ENCODE measurements at places on chromosomes 4 and X.

DNA sequence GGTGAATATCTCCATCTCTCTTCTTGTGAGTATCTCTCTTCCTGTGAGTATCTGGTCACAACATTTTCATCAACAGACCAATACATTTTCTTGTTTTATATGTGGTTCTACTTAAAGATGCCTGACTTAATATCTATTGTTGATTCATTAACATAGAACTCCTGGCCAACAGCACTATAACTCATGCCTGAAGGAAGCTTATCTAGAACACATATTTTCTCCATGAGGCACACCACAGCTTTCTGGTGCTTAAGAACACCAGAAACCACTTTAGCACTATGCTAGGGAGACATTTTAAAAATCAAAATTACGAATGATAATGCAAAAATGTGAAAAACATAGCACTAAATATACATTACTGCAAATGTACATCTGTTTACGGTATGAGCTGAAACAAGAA lies 190.4 kb downstream of the GABRB1 start:
- DNase-seq = no peak

DNA sequence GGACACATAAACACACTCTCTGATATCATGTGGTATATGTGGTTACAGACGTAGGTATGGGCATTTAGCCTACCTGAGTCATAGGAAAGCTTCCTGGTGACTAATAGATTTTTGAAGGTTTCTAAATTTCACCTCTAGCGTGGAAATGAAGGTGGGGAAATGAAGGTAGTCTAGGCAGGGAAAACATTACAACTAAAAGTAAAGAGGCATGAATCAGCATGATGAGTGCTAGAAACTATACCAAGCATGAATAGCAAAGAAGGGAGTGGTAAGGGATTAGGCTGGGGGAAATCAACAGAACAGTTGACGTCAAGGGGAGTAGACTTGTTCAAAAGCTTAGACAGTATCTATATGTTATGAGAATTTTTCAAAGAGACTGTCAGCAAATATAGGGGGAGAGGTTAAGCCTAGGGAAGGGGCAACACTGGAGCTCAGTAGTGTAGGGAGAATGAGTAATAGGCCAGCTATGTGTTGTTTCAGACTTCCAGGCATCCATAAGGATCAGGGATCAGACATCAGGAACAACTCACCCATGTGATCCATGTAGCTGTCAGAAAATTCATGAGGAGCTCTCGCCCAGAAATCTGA lies 279.3 kb upstream of the DIPK2B start:
- no peak for DNase-seq

GRCh38 chrX:154378059-154378798 lies 866 bp upstream of the EMD start:
- no peak for DNase-seq

DNA sequence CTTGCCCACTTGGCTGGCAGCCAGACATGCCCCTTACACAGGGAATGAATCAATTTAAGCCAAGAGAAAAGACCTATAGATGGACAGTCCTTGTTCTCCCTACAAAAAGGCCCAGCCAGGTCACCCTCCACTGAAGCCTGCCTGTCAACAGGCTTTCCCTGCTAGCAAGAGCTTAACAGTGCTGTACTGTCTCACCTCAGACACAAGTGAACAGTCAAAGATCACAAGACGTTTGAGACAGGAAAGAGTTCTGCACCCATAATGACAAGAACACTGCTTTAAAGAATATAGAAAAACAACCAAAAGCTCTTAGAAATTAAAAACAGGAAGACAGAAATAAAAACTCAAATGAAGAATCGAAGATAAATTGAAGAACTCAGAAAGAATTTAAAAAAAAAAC lies 4.6 kb downstream of the RNF175 start:
- DNase-seq = no peak

GRCh38 chr4:102022343-102022742 lies 231.8 kb downstream of the BANK1 start:
- no peak for DNase-seq

DNA sequence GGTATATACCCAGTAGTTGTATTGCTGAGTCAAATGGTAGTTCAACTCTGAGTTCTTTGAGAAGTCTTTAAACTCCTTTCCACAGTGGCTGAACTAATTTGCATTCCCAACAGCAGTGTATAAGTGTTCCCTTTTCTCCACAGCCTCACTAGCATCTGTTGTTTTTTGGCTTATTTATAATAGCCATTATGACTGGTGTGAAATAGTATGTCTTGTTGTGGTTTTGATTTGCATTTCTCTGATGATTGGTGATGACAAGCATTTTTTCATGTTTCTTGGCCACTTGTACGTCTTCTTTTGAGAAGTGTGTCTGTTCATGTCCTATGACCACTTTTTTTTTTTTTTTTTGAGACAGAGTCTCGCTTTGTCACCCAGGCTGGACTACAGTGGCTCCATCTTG lies 30.5 kb downstream of the GPR50 start:
- DNase-seq = no peak

DNA sequence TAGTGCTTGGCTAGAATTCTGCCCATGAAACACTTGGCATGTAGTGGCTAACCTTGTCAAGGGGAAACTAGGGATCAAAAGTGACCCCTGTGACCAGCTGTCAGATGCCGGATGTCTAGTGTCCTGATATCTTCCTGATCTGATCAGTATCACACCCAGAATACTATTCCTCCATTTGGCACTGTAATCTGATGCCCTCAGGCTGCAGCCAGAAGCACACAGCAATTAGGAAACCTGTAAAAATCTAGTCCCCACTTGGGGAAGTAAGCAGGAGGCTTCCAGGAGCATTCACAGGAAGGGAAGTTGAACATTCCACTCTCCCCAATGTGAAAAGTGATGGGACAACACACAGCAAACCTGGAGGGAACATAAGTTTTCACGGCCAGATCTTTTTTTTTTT lies 125.1 kb downstream of the HS6ST2 start:
- DNase-seq = no peak

DNA sequence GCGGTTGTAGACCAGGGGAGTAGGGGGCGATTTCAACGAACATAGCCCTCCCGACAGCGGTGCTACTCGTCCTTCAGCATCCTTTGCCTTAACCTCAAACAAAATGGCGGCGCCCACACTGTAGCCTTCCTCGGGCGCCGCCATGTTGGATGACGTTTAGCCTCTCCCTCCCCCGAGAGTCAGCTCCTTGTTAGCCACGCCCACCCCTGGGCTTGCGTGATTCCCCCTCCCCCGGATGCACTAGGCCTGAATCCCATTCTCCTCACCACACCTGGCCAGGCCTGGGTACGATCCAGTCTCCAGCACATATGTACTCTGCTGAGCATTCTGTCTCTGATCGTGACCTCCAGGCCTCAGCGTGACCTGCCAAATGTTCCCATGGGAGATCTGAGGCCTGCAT lies 49.0 kb upstream of the ZNF157 start:
- no peak for DNase-seq

GRCh38 chr4:41622787-41623186 lies 84.8 kb downstream of the LIMCH1 start:
- DNase-seq = no peak

GRCh38 chrX:65821721-65822496 lies 154.5 kb downstream of the MSN start:
- no peak for DNase-seq

DNA sequence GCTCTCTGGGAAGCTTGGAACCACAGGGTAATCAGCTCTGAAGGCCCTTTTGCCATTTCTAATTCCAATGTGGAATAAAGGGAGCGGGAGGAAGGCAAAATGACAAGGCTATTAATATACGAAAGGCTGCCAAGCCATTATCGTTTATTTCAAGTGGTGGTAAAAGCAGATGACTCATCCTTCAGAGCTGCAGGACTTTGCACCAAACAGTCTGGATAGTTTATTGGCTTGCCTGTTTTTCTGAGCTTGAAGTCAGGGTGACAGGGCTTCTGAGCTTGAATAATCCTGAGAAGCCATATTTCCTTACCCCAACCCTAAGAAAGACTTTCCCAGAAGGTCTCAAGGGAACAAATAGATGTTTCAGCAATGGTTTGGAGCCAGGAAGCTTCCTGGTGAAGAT lies 7.7 kb upstream of the GABRE start:
- DNase-seq = no peak

GRCh38 chr4:114807759-114808404 lies 209.3 kb downstream of the UGT8 start:
- no peak for DNase-seq

DNA sequence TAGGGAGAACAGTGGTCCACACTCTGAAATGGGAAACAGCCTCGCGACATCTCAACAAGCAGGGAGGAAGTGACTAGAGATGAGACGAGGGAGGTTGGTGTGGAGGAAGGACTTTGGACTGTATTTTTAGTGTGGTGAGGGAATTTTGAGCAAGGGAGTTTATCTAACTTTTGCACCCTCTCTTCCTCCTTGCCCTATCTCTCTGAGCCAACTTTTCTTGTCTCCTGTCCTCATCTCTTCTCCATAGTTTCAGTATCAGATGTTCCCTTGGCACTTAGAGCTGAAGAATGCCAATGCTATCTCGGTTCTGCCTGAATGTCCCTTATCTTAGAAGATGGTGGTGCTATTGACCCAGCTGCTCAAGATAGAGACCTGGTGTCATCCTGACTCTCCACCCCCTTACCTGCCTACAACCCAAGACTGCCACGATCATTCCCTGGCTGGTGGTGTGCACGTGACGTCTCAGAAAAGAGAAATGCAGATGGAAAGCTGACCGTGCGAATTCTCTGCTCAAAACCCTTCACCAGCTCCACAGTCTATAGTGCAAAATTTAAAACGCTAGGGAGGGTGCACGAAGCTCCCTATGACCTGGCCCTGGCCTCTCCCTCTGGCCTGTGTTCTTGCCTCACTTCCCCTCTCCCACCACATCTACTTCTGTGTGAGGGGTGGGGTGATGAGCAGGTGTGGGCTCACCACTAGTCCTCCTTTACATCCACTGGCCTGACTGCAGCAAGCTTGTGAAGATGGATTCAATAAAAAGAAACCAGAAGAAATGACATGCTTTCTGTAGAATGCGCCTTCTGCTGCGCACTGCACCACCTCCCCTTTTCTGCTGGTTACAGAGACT lies 20.9 kb downstream of the MPP1 start:
- DNase-seq = no peak

DNA sequence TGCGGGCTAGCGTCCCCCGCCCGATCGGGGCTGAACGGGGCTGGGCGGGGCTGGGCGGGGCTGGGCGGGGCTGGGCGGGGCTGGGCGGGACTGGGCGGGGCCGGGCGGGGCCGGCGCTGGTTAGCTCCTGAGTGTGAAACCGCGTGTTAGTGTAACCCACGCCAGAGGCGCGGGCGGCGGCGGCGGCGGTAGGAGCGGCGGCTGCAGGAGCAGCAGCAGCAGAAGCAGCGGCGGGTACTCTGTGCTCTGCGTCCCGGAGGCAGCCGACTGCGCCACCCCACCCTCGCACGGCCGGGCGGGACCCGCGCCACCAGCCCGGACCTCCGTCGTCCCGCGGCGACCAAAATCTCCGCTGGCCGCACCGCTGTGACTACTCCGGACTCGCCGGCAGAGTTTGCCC lies 128.1 kb downstream of the LAS1L start:
- DNase-seq = no peak

DNA sequence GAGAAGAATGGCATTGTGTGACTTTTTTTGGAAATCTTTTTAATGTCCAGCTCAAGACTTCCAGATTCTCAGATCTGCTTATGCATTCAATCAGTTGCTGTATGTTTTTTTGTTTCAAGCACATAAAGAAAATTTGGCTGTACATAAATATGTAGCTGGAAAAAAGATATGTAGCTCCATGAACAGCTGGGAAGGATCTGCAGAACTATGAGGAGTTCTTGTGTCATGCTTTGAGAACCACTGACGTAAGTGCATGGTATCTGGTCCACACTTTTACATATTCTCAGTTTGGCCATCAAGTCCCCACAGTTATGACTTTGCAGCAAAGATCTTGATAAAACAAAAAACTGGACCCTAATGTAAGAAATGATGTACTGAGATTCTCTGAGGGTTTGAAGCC lies 165.9 kb downstream of the KIT start:
- no peak for DNase-seq

DNA sequence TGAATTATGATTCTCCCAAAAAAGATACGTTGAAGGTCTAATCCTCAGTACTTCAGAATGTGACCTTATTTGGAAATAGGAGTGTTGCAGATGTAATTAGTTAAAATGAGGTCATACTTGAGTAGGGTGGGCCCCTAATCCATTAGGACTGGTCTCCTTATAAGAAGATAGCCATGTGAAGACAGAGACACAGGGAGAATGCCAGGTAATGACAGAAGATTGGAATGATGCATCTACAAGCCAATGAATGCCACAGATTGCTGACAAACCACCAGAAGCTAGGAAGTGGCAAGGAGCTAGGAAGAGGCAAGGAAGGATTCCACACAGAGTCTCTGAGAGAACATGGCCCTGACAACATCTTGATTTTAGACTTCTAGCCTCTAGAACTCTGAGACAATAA lies 7.4 kb upstream of the RPS6KA3 start:
- no peak for DNase-seq

DNA sequence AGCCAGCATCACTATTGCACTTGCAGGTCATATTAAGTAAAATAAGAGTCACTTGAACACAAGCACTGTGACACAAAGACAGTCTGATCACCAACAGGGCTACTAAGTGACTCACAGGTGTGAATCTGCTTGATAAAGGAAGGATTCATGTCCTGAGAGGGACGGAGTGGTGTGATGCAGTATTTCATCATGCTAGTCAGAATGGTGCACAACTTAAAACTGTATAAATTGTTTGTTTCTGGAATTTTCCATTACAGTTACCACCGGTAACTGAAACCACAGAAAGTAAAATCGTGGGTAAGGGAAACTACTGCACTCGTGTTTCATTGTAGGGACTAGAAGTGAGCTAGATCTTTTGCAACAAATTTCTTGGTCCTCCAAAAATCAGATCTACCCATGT lies 109.7 kb downstream of the ELOVL6 start:
- no peak for DNase-seq

GRCh38 chr4:36420111-36420679 lies 138.8 kb downstream of the DTHD1 start:
- DNase-seq = no peak

DNA sequence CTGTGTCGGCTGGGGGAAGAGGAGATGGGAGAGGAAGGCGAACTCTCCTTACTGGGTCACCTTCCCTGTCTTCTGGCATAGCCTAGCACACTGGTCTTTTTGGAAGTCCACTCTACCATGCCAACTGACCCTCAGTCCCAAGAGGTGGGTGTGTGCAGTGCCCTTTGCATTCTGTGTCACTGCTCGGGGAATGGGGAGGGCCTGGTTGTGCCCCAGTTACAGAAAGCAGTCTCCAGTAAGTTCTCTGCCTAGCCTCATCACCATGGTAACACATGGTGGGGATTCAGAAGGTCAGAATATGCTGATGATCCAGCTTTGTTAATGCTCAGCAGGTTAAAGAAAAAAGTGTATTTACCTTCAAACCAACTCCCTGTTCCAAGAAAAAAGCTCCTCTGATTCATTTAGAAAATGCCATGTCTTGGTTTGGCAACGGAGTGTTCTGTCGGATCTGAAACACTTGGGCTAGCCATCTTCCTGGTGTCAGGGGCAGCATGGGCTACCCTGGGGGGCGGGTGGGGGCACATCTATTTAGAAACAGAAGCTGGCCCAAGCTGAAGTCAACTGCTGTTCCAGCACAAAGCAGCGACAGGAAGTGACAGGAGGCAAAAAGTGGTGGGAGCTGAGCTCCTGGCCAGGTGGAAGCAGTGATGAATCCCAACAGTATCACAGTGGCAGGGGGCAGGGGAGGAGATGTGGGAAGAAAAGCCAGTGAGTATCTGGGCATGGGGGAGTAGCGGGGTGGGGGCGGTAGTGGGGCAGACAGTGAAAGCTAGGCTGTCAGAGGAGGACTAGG lies 37.0 kb downstream of the NSG1 start:
- DNase-seq = no peak

- DNase-seq = no peak
Observed at GRCh38 chrX:154990496-154990895, 32.0 kb downstream of the F8 start.
